Lung (tissue), 17 donors: ENCODE measurements at places on chromosomes 16 and 17.
A peak's percentile ranks its signal among the peaks of the same experiment; 100 is the strongest.

DNA sequence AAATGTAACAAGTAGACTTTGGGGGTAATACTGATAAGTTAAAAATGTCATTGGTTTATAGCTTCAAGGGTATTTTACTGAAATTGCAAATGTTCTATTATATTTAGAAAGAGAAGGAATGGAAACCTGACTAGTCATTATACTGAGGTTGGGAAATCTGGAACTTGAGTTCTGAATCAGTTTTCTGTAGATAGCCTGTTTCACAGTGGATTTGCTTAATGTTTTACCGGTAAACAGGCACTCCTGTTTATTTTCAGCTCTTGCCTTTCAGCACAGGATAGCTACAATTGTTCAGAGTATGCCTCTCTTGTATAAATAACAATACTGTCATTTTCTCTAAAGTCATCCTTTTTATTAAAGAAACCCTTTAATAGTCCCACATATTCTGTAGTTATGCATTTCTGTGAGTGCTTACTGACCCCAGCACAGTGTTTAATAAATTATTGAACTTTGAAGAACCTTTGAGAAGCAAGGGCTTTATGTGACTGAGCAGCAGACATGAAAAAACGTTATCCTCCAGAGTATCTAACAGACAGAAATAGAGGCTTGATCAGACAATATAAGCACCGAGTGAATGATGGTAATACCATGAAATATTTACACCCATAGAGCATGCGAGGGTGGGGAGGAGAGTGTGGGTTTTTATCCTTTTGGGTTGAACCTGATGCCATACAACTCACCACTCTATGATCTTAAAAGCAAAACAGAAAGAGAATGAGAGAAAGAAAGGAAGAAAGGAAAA lies 58.2 kb downstream of the FTO start:
- DNase-seq, result no peak

DNA sequence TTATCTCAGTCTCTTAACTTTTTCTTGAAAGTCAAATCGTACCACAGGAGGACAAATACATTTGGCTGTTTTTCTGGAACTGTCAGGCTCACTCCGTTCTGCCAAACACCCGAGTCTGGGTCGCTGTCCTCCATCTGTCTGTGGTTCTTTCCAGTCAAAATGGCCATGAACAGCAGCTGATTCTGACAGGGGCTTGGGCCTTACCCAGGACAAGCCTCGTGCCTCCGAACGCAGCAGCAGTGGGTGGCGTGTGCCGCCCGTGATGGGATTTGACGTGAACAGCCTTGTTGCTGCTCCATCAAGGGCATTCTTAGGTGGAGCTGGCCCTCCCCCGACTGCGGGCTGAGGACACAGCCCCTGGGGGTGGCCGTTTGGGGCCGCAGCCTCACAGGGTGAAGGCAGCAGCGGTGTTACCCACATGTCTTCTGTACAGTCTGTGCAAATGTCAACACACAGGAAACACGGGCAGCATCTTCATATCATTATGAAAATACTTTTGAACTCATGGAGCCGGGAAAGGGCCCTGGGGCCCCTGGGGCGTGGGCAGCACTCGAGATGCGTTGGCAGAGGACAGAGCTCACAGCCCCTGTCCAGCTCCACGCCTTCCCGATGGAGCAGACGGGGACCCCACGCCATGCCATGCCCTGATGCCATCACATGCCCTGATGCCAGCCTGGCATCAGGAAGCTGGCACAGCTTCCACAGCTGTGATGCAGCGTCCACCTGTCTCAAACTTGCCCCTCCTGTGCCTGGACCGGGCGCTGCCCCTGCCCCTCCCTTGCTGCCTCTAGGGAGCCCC lies 8.6 kb upstream of the ACSF3 start:
- DNase-seq, result no peak

- DNase-seq, result no peak
Measured at GRCh38 chr16:9846362-9847099, 335.7 kb downstream of the GRIN2A start.

DNA sequence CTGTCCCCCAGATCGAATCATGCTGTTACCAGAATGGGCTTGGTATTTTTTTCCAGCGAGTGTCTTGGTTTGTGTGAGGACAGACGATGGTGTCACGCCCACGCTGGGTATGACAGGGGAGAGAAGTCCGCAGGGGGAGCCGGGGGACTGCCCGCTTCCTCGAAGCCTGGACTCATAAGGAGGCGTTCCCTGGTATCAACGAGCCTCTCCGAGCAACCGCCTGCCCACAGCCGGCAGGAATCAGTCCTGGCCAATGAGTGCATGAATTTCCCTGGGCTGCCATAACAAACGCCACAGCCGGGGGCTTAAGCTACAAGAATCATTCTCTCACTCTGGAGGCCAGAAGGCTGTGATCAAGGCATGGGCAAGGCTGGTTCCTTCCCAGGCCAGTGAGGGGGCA lies 26.1 kb upstream of the JPH3 start:
- no peak for DNase-seq

GRCh38 chr17:50660887-50661345 lies 26.2 kb downstream of the ABCC3 start:
- DNase-seq, result no peak

GRCh38 chr16:66581246-66581952 lies 2.1 kb downstream of the CMTM2 start:
- DNase-seq, result no peak

DNA sequence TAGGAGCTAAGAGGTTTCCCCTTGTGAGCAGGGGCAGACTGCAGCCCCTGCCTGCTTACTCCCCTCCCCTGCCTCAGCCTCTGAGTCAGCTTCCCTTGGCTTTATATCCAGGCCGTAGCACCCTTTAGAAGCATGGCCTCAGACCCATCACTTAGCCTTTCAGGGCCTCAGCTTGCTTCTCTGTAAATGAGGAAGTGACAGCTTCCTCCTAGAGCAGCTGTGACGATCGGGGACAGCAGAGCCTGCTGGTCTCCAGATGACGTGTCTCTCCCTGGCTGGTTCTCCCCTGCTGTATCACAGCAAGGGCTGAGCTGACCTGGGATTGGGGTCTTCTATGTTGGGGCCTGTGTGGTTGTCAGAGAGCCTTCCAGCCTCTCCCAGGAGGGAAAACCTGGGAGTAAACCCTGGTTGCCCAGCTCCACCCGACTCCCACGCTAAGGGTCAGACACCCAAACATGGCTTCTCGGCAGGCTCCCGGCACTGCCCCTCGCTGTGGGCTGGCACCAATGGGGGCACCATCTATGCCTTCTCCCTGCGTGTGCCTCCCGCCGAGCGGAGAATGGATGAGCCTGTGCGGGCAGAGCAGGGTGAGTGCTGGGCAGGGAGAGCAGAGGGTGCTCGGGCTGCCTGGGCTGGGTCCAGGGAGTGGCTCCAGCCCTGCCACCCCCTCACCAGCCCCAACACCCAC lies 16.3 kb upstream of the MYO15B start:
- DNase-seq, result peak; percentile 58
